ENCODE measurements at places on chromosomes 13 and 19.

DNA sequence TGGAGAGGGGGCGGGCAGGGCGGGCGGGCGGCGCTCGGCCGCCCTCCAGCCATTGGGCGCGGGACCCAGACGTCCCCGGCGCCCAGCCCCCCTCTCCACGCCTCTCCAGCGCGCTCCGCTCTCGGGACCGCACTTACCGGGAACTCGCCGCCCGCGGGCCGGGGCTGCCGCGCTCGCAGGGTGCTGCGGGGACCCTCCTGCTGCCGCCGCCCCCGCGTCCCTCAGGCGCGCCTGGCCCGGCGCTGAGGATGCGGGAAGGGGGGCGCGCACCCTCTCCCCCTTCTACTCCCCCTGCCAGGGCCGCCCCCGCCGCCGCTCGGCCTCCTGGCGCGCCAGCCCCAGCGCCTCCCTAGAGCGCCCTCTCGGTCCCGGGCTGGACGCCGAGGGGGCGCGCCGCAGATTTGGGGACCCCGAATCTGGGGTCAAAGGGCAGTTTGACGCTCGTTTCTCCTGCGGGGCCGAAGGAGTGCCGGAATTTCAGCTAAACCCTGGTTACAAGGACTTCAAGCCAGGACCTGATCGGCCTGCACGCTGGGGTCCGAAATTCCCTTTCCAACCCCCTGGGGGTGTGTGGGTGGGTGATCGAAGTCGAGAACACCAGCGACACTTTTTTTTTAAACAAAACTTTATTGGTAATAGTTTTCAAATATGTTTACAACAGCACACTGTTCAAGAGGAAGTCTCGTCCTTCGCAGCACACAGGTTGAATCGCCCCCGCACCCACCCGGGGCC, 696 bp upstream of the SAMD1 start:
- DNase-seq: no peak

GRCh38 chr19:44647144-44647543, 3.4 kb downstream of the PVR start:
- DNase-seq: no peak

GRCh38 chr13:110397436-110398115, 90.5 kb downstream of the COL4A2 start:
- DNase-seq: no peak

GRCh38 chr13:71149498-71150363, 717.3 kb downstream of the DACH1 start:
- no peak for DNase-seq

- no peak for DNase-seq
These were observed 12.7 kb downstream of the ATP4B start for GRCh38 chr13:113645329-113645728.

GRCh38 chr13:23656637-23657371, 86.6 kb downstream of the TNFRSF19 start:
- no peak for DNase-seq

- DNase-seq: no peak
These were observed 752.8 kb upstream of the MIR17HG start for GRCh38 chr13:90594681-90595080.

GRCh38 chr13:91417660-91418325, 19.4 kb downstream of the GPC5 start:
- no peak for DNase-seq

DNA sequence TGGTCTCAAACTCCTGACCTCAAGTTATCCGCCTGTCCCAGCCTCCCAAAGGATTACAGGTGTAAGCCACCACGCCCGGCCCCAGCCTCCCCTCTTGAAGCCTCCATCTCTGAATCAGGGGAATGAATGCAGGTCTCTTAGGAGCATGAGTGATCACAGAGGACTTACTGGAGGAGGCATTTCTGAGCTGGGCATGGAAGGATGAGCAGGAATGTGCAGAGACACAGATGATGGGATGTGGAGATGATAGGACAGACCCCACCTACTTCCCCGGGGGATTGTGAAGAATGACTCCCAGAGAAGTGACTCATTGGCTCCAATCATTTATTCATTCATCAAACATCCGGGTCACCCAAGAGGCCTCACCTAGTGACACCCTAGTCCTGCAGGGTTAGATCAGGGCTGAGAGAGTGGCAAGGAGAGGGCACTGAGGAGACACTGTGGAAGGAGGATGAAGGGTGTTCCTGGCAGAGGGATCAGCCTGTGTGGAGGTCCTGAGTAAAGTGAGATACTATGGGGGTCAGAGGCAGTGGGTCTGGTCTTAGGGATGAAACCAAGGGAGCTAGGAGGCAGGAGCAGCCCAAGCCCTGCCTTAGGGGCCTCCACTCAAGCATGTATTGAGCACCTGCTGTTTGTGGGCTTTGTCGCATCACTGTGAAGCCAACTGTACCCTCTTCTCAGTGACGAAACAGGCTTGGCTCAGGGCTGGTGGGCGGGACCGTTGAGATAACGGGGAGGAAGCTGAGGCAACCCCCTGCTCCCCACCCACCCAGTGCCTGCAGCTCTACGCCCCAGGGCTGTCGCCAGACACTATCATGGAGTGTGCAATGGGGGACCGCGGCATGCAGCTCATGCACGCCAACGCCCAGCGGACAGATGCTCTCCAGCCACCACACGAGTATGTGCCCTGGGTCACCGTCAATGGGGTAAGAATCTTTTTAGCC, 3.0 kb downstream of the IFI30 start:
- DNase-seq: no peak

DNA sequence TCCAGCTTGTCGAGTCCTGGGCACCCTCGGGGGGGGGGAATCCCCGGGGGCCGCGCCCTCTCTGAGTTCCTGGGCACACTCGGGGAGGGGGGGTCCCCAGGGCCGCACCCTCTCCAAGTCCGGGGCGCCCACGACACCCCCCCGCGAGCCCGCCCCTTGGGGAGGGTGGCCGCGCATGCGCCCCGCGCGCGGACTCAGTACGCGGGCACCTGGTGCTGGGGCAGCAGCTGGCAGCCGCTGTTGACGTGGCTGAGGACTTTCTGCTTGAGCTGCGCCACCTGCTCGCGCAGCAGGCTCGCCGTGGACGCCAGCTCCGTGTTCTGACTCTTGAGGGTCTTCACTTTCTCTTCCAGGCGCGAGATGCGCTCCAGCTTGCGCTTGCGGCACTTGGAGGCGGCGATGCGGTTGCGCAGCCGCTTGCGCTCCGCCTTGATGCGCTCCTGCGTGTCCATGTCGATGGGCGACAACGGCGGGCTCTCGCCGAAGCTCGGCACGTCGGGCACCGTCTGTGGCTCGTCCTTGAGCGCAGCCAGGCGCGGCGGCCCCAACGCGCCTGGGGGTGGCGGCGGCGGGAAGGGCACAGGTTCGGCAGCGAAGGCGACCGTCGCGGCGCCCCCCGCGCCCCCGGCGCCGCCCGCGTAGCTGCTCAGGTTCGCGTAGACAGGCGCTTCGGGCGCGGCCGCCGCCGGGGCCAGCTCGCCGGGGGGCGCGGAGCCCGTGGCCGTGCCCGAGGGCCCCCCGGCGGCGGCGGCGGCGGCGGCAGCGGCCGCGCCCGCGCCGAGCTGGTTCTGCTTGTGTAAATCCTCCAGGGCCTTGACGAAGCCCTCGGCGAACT, 958 bp downstream of the JUND start:
- DNase-seq: peak; percentile 60

- no peak for DNase-seq
These were observed 15.4 kb downstream of the MED26 start for GRCh38 chr19:16612636-16613035.

- no peak for DNase-seq
These were observed 1339.4 kb downstream of the EFNB2 start for GRCh38 chr13:105196052-105196451.

GRCh38 chr13:111923991-111924677, 142.8 kb upstream of the SOX1 start:
- no peak for DNase-seq
